ENCODE measurements at places on chromosomes 1 and 21.

DNA sequence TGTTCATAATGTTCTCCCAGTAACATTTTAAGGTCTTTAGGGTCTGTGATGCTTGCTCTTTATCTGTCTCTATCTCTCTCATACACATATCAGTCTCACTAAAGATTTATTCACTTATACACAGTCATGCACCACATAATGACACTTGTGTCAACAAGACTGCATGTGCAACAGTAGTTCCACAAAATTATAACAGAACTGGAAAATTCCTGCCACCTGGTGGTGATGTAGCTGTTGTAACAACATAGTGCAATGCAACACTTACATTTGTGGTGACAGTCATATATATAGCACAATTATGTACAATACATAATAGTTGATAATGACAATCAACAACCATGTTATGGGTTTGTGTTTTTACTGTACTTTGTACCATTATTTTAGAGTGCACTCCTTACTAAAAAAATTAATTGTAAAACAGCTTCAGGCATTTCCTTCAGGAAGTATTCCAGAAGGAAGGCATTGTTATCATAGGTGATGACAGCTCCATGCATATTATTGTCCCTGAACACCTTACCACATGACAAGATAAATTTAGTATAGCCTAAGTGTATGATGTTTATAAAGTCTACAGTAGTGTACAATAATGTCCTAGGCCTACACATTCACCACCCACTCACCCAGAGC, 8.1 kb downstream of the TDRD5 start:
- peak; percentile 23 for DNase-seq

DNA sequence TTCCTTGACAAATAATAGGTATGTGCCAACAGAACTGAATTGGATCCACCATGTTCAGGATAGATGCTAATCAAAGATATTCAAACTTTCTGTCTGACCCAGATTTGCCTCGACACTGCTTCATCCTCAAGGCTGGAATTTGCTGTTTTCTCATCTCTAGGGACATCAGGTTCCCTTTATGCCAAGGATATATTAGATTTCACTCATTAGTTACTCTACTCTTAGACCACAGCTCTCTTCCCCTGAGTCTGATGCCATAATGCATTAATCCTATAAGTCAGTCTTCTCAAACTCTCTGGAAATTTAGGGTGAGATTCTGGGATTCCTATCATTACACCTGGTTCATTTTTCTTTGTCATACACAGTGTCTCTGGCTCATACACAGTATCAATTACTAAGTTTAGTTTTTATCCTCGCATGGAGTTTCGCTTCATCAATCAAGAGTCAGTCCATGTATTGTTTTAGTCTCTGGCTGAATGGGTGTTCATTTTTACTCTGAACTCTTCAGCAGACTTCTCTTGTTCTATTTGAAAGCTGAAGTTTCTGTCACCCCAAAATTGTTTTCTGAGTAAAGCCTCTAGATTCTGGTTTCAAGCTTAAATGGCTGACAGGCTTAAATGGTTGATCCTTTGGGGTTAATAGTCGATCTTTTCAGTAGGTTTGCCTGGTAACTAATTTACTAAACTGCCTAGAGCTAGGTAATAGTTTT, 9.3 kb upstream of the DCAF6 start:
- DNase-seq, result no peak

GRCh38 chr1:3015269-3015635, 6.0 kb upstream of the ACTRT2 start:
- DNase-seq, result no peak

GRCh38 chr1:234525099-234525799, 46.3 kb upstream of the TARBP1 start:
- no peak for DNase-seq

DNA sequence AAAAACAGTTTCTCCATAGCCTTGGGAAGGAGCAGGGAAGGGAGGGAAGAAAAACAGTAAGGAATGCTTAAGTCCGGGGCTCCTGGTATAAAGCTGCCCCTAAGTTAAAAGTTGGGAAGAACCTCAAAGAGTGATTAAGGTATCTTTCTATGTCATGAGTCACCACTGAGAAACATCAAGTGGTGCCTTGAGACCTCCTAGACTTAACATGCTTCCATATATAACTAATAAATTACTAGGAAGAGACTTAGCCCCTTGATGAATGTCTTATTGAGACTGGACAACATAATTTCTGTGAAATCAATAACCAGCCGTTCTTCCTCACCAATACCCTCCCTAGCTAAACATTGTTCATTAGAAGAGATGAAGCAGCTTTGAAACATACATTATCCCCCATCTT, 121.8 kb upstream of the SLC44A3 start:
- DNase-seq, result no peak

DNA sequence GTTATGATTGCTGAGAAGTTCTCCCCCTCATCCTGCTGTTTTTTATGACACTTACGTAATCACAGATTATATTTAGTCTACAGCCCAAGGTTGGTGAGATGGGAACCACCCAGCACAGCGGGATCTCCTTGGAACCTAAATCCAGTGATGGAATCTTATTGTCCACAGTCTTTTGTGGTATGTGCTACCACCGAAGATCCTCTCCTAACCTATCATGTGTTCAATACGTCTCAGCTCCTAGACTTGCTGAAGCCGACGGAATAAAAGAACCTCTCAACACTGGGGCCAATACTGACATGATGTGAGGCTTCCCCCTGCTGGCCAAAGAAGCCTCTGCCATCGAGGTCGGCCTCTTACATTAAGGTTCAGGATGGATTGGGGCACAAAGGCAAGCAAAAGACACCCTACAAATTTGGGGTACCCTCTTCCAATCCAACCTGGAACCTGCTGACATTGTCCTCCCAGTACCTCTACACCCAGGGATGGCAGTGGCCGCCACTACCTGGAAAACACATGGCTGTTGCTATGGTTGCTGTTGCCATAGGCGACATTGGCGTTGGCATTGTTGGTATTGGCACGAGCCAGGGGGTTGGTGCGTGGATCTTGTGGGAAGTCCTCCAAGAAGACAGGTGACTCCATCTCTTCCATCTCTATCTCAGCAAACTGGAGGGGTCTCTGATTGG, 19.4 kb upstream of the KIF21B start:
- DNase-seq, result peak; percentile 90

DNA sequence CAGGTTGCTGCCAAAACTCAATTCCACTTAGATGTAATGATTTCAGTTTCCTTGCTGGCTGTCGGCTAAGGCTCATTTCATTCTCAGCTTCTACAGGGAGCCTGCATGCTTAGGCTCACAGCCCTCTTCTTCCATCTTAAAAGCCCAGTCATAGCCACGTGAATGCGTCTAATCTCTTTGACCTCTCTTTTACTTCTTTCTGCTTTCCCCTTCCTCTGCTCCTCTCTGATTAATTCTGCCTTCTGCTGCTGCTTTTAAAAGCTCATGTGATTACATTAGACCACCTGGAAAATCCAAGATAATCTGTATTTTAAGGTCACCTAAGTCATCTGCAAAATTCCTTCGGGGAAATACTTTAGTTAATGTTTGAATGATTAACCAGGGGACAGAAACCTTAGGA, 812.8 kb upstream of the BRINP3 start:
- DNase-seq, result no peak

DNA sequence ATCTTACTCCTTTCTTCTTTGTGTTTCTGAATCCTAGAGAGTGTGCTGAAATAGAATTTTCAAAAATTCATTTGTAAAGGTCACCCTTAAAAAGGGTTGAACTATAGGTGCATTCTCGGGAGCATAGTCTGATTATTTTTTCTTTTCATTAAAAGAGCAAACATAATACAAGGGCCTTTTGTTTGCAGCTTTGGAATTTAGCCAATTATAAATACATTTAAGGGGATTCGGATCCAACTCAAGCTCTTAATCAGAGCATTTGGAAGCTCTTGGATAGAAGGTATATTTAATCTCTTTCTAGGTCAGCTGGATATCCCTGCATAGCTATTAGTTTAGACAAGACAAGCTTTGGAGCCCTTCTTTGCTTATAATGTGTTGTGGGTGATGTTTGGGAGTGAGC, 321.7 kb downstream of the HHAT start:
- DNase-seq, result no peak

- DNase-seq, result no peak
These were observed 92.6 kb upstream of the BEND5 start for GRCh38 chr1:48869116-48869893.

- no peak for DNase-seq
These were observed 318.8 kb upstream of the ZRANB2 start for GRCh38 chr1:71399594-71399993.

GRCh38 chr1:168786476-168787330, 57.7 kb upstream of the DPT start:
- no peak for DNase-seq

- DNase-seq, result no peak
These were observed 38.2 kb downstream of the CD46 start for GRCh38 chr1:207789792-207790787.

DNA sequence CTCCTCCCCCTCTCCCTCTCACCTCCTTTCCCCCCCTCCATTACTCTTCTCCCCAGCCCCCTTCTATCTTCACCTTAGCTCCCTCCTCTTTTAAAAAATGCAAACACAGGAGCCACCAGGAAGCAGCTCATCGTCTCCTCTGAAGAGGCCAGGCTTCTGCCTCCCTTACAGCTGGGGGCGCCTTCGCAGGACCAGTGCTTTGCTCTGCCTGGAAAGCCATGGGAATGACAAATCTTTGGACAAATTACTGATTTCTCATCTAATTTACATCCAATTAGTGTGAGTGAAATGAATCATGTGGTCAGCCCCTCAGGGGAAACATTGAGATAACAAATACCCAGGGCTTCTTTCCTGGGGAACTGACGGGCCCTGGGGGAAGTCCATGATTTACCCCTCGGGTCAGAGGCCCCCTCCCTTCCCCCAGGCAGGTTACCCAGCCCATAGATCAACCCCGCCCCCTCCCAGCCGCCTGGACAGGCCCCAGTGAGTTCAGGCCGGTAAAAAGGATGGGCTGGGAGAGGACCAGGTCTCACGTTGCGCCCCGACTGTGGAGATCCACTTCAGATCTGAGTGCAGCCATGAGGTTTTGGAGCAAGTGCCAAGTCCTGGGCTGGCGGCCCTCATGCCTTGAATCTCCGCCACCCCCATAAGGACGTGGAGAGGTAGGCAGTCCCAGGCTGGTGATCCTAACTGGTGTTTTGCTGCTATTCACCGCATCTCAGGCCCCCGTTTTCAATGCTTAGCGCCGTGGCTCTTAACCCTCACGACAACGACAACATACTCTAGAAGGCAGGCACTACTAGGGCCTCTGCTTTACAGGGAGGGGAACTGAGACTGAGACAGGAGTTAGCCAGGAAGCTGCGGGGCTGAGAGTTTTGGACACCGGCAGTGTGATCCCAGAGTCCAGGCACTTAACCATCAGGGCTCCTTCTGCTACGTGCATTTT, 300.8 kb downstream of the RRAGC start:
- no peak for DNase-seq

DNA sequence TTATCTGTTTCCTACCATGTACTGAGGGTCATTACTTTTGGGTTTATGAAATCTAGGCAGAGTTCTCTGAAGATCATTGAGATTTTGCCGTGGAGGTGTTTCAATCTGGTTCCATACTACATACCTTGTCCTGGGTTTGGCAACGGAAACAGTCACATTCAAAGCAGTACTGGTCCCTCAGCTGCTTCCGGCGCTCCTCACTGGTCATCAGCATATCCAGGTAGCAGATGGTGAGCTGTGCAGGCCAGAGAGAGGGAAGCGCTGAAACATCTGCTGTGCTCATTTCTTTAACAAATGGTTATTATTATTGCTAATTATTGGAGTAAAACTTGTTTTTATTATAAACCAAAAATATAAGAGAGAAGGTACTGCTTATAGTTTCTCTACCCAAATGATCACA, 591.7 kb downstream of the SMYD3 start:
- DNase-seq, result no peak

- no peak for DNase-seq
These were observed 45.1 kb downstream of the CDC7 start for GRCh38 chr1:91545506-91546300.

All from Ammon's horn (tissue), 1 donor.